ENCODE measurements at places on chromosomes 3 and 15.
A peak's percentile ranks its signal among the peaks of the same experiment; 100 is the strongest.

DNA sequence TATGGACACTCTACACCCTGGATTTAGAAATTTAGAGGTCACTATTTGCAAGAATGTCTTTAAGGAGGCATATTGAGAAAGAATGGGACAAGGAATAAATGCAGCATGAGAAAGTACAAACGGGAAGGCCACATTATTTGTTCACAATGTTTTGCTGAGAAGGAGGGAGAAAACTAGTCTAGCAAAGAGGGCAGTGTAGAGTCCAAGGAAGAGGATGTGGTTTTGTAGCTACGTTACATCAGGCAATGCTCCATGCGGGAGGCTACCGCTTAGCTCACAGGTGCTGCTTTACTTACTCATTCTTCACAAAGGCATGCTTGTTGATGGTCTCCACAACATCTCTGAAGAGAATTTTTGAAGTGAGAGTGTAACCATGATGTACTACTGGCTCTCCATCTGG lies 191.1 kb downstream of the PLCH1 start:
- H3K27me3 ChIP-seq: no peaks in the 10 kb centered on the region
- no peaks in the 10 kb centered on the region for H3K36me3 ChIP-seq
- peaks cover 13% of the 10 kb centered on the region for H3K4me1 ChIP-seq
- peak; percentile 27 for DNase-seq

DNA sequence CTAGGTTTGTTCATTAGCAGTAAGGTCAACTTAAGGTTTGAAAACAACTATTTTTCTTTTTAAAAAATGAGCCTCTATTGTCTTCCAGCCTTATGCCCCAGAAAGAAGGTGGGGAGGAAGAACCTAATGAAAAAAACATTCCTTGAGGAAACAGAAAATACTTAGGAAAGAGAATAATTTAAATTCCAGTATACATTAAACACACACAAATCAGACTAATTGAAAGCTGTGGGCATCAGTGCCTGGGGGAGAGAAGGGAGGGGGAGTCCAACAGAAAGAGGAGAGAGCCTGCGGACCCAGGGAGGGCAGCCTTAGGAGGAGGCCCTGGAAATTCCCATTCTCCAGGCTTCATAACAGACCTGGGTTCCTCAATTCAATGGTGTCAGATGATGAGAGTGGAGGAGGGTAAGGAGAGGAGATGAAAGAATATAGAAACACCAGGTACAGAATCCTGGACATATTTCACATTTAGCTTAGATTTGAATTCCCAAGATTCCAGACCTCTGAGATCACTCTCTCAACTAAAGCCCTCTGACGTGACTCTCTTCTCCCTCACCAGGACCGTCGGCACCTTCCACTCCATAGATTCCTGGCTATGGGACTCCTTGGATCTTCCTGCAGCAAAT lies 320.5 kb upstream of the UMPS start:
- DNase-seq: no peak
- H3K4me1 ChIP-seq: no peaks in the 10 kb centered on the region
- H3K27ac ChIP-seq: no peak overlapping the region
- peaks cover 2% of the 10 kb centered on the region for H3K27me3 ChIP-seq
- no peak overlapping the region for H3K4me3 ChIP-seq

DNA sequence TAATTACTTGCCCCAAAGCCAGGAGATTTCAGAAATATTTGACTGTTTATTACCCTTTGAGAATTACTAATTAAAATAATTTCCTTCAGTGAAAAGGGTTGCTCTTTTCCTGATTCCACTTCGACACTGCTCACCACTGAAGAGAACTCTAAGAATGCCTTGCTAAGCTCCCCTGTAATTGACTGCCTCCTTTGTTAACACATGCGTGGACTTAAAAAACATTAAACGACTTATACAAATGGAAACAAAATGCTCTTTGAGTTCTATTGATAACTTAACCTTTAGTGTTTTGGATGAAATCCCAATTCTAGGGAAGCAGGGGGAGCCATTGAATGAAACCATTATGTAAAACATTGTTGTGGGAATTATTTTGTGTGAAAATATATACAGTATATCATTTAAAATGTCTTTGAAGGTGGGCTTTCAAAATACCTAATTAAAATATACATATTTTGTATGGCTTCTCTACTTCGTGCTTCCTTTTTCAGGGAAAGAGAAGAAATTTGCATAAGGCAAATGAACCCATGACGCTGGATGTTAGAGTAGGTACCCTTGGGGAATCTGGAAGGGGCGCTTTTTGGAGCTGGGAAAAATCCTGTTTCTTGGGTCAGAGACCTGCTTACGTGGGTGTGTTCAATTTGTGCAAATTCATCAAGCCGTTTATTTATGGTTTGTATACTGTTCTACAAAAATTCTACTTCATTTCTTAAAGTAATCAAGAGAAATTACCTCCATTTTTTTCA lies 64.2 kb downstream of the WWTR1 start:
- H3K27me3 ChIP-seq: no peaks in the 10 kb centered on the region
- H3K4me3 ChIP-seq: no peak overlapping the region
- no peak overlapping the region for H3K27ac ChIP-seq
- no peaks in the 10 kb centered on the region for H3K4me1 ChIP-seq

DNA sequence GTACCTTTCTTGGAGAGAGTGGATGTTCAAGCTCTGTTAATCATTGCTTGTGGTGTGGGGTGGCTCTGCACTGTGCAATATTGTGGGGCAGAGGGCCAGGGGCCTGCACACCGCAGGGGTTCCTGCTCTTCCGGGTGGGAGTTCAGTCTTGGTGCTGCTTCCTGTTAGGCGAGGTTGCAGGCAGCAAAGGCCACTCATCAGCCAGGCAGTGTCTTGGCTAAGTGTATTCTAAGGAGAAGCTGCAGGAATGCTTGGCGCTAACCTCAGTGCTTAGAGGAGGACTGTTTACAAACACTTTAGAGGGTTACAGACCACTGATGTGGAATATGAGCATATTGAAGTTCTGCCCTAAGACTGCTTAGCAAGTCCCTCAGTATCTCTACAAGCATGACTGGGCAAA lies 81.7 kb downstream of the CEP63 start:
- no peaks in the 10 kb centered on the region for H3K27me3 ChIP-seq
- H3K27ac ChIP-seq: no peak overlapping the region
- H3K4me1 ChIP-seq: no peaks in the 10 kb centered on the region
- no peak for DNase-seq
- H3K36me3 ChIP-seq: peaks cover 11% of the 10 kb centered on the region

- no peak for DNase-seq
- H3K4me3 ChIP-seq: no peak overlapping the region
- H3K27me3 ChIP-seq: no peaks in the 10 kb centered on the region
- H3K36me3 ChIP-seq: peaks cover 41% of the 10 kb centered on the region
- H3K27ac ChIP-seq: no peak overlapping the region
These were observed 13.0 kb downstream of the SMC4 start for GRCh38 chr3:160412477-160412876.
